ENCODE measurements at places on chromosomes 5 and 9.

- no peak for DNase-seq
Measured at GRCh38 chr5:74482523-74482922, 158.0 kb downstream of the ENC1 start.

DNA sequence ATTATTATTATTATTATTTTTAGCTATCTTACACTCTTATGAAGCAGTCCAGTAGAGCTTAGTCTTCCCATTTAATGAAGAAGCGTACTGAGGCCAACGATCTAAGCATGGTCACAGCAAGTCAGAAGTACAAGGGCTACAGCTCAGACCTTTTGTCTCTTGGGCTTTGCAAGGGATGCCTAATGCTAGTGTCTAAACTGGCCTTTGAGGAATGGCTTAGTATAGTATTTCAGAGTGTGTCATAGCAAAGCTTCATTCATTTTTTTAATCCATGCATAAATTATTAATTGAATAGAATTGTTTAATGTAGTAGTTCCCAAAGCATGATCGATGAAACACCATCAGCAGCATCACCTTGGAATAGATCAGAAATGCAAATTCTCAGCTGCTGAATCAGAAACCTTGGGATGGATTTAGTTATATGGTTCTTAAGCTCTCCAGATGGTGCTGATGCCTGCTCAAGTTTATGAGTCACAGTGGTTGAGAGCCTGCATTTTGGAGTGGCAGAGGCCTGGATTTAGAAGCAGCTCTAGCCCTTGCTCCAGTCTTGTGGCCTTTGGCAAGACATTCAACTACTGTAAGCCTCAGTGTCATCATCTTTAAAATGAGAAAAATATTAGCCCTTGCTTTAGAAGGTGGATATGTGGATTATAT is 6.1 kb downstream of the IL12B start:
- no peak for DNase-seq

- DNase-seq = no peak
Measured at GRCh38 chr5:4563400-4563799, 576.7 kb upstream of the ADAMTS16 start.

- no peak for DNase-seq
Measured at GRCh38 chr5:39605588-39606575, 181.1 kb upstream of the DAB2 start.

Data from activated CD4-positive, alpha-beta T cell treated with anti-CD3 and anti-CD28 coated beads, Interleukin-2, amount 50 U/mL, for 24 hours (primary cell).